ENCODE measurements at places on chromosomes 3 and 15. TPM values are rescaled to one million over a fixed set of nuclear protein-coding genes. Genes with fewer than 3 reads are reported as not detected.

GRCh38 chr15:82855286-82856100, 46.1 kb downstream of the WHAMM start:
- no peak for DNase-seq

DNA sequence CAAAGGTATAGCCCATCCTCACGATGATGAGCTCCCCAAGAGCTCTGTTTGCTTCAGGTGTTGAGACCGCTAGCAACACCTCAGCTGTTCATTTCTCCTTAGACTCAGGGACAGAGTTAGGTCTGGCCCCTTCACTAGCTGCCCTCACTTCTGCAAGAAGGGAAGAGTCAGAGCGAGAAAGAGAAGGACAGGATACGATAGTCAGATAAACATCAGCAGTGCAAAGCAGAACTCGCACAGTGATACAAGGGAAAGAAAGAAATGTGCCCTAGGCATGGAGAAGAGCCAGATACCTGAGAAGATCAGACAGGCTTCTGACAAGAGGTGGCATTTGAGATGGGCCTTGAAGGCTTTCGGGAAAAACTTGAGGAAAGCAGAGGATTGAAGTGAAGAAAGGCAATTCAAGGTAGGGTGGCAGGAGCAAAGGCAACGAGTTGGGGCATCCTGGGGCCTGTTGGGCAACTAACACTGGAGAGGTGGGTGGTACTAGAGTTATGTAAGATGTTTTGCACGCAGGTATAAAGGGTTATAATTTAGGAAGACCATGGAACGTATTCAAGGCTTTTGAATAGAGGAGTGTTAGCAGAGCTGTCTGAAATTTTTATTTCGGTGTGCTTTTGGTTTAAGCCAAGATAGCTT, 106.0 kb downstream of the PGPEP1L start:
- no peak for DNase-seq

DNA sequence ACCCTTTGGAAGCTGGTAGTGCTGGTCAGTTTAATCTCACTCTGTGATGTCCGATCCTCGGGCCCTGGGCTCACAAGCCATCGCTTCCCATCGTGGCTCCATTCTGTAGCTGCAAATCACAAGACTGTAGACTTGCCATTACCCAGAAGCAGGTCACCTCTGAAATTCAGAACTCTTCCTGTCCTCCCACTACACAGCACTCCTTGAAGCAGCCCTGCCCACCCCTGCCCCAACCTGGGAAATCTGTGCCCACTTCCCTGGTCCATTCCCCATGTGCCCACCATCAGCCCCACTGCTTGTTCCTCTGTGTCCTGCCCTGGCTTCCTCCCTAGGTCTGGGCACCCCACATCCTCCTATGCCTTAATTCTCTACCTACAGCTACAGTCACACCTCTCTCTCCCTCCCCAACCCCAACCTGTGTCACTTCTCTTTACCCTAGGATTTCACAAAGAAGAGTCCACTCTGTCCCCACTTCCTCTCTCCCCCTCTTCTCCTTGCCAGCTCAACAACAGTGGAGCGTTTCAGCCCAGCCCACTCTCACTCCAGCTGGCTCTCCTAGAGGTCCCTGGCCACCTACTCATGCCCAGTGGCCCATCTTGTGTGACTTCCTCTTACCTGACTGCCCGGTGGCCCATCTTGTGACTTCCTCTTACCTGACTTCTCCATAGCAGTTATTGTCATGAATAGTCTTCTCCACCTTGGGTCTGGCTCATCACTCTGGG, 8.3 kb downstream of the ZNF710 start:
- no peak for DNase-seq

- no peak for DNase-seq
Observed at GRCh38 chr3:183218826-183219225, 34.2 kb upstream of the B3GNT5 start.

DNA sequence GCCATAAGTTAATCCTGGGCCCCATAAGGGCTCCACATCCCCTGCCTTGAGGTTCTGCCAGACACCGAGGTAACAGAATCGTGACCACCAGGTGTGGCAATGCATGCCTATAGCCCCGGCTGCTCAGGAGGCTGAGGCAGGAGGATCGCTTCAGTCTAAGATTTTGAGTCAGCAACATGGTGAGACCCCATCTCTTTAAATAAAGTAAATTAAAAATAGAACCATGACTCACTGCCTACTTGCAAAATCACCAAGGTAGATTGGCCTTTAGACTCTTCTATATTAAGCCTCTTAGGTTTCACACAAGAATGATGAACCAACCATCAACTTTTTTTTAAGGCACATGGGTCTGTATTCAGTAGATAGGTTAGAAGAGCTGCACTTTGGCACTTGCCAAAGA, 9.7 kb downstream of the WDR5B start:
- DNase-seq = no peak

- DNase-seq = no peak
Observed at GRCh38 chr3:32743934-32744333, 58.9 kb downstream of the CNOT10 start.

- no peak for DNase-seq
Observed at GRCh38 chr15:74845208-74845568, 2.2 kb upstream of the ULK3 start.

The SLC4A7 gene
- total RNA-seq = 658 TPM

DNA sequence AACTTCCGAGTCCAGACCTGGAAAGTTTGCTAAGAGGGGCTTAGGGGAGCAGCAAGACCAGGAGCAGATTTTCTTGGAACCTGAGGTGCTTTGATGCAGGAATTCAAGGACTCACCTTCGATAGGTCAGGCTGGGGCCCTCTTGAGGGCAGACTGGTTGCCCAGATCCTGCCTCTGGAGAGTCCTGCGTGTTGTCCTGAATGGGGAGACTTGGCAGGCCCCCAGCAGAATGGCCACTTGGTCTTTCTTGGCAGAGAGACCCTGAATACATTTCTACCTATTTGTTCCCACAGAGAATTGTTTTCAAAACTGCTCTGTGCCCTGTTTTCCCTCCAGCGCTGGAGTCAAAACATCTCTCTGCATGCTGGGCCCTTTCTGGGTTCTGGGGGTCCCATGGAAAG, 4.2 kb downstream of the KLF13 start:
- no peak for DNase-seq

The GALNT15 gene
- total RNA-seq = 2.0 TPM

GRCh38 chr3:62049033-62049432, 324.3 kb downstream of the FEZF2 start:
- DNase-seq = no peak

DNA sequence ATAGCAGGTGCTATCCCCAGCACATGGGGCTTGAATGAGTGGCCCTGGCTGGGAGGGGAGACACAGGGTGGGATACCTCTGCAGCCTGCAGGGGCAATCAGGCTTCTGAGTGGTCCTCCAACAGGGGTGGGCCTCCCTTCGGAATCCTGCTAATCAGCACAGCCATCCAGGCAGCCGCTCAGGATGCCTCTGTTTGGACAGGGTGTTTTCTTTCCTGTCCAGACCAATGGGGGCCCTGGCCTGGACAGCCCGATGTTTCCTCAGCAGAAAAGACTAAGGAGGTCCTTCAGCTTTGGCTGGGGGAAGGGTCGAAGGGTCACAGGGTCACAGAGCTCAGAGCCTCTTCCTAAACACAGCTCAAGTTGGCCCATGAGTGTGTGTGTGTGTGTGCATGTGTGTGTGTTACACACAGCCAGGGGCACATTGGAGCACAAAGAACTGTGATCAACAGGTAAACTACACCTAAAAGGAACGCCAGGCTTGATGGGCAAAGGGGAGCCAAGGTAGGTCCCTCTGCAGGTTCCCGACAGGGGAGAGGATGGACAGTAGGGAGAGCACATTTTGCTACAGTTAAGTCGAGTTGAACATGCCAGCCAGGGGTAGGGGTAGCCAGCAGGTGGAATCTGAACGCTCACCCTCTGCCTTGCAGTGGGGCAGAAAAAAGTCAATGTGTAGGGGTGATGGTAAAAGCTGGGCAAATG, 1.1 kb upstream of the HAPLN3 start:
- no peak for DNase-seq

- DNase-seq = no peak
Observed at GRCh38 chr15:94677202-94677790, 445.9 kb downstream of the MCTP2 start.

The HRG gene
- not detected for total RNA-seq

DNA sequence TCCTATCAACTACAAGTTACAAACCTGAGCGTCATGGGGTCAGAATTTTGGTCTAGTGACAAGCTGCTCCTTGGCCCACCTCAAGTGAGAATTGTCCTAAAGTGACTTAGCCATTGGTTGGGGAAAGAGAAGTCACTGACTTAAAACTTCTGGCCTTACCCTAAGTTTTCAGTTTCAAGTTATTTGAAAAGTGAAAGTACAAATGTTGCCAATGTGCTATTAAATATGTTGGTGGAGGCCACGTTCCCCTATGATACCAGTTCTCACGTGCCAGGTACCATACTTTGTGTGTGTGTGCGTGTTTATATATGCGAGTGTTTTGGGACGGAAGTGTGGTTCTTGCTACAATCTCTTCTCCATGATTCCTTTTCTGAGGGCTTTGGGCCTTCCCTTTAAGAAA, 22.6 kb upstream of the RASGRP1 start:
- no peak for DNase-seq

The ELP6 gene
- total RNA-seq = 27.3 TPM

- no peak for DNase-seq
Observed at GRCh38 chr15:31964586-31965307, 65.6 kb upstream of the CHRNA7 start.

The ATP13A5 gene
- 0.41 TPM for total RNA-seq

GRCh38 chr3:61570813-61571212, 9.4 kb downstream of the PTPRG start:
- DNase-seq = no peak

DNA sequence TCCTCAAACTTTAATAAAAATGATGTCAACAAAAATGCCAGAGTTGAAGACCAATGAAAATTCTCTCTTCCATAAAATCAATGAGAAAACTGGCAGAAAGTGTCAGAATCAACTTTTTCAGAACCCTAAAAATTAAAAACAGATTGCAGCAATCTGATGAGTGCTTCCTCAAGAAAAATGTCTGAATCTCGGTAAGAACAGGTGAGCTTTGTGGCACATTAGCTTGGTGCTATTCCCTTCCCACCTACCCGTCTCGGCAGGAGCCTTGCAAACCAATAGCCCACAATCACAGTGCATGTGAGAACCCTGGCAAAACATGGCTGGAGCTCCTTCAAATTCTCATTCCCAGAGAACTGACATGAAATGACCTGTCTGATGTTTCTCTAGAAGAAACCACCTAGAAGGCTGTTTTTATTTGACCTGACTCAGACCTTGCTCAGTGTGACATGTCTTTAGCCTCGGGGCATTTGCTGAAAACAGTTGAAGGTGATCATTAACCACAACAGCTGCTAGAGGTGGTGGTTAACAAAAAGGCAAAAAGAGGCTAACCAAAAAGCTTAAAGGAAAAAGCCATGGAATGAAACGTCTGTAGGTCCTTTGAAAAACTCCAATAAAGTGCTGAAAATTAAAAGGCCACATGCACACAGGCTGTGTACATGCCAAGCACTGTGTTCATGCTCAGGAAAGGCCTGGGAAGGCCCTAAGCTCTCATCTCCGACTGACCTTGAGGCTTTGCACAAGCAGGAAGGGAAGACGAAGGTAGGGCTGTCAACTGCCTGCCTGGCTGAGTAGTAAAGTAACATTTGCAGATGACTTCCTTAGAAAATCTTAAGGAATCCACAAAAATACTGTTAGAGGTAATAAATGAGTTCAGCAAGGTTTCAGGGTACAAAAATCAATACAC, 253.0 kb upstream of the NSMCE3 start:
- no peak for DNase-seq

The ROBO2 gene
- 245 TPM for total RNA-seq

The KLHL6 gene
- total RNA-seq = 0.41 TPM

The ARNT2 gene
- total RNA-seq = 43.2 TPM

GRCh38 chr3:37124435-37124834, 49.9 kb downstream of the LRRFIP2 start:
- DNase-seq = no peak

The CSPG4 gene
- total RNA-seq = 4.5 TPM

The SAMD7 gene
- not detected for total RNA-seq

DNA sequence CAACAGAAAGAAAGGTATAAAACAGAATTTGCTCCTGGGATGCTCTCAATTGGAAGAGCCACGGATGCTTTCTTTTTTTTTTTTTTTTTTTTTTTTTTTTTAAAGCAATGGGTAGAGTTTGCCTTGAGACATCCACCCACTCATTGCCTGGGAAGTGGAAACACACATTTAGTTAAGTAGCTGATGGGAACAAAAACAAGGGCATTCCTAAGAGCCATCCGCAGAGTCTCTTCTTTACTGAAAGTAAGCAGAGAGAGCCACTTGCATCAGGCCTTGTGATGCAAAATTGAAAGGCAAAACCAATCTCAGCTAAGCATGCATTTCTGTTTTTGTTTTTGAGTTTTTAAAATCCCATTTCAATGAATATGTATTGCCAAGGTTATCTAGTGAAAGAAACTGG, 787.9 kb upstream of the LMCD1 start:
- DNase-seq = no peak

DNA sequence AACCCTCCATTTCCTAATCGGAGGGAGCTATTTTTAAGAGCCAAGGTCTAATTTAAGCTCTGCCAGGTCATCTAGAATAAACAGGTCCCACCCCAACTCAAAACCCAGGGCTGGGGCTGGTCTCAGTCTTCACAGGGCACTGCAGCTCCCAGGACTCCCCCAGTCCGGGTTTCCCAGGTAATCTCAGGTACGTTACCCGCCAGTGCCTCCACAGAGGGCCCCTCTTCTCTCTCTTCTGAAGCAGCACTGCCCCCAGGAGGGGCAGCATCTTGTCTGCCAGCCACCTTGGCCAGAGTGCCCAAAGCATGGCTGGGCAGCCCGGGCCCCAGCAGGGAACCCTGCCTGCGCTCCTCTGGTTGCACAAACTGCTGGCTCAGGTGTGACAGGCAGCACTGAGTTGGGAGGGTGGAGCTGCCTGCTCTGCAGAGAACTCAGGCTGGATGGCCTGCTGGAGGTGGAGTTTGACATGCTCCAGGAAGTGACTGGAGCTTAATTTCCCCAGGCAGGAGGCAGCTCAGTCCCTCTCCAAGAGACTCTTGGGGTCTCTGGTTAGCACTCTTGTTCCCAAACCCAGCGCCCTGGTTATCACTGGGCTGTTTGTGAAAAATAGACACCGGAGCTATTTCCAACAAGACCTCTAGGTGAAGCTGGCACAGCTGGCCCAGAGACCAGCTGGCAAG, at the start of gene PLA2G4F:
TSS of gene PLA2G4F (minus strand) at position 394 of the 680 bp plus-strand sequence. CDS start at position 307, 87 bp downstream.
- DNase-seq = no peak

The BTBD1 gene
- total RNA-seq = 156 TPM
